ENCODE measurements at places on chromosomes 6 and 20. TPM values are rescaled to one million over a fixed set of nuclear protein-coding genes. Genes with fewer than 3 reads are reported as not detected.

BPIFA1 gene
- total RNA-seq, result not detected

CDKAL1 gene
- total RNA-seq, result 24.9 TPM

RALGAPB gene
- 29.1 TPM for total RNA-seq

TNFRSF6B gene
- total RNA-seq, result 16.8 TPM

GGTLC1 gene
- not detected for total RNA-seq

EPB41L2 gene
- 200 TPM for total RNA-seq

BFSP1 gene
- total RNA-seq, result 1.9 TPM

HCRTR2 gene
- not detected for total RNA-seq

WFDC10B gene
- total RNA-seq, result not detected

GNRH2 gene
- total RNA-seq, result not detected

RBM12 gene
- total RNA-seq, result 42.5 TPM

ATP6V1G2 gene
- total RNA-seq, result 0.51 TPM

UNC5CL gene
- 0.14 TPM for total RNA-seq

ZC3H12D gene
- 0.17 TPM for total RNA-seq

HLA-DMB gene
- total RNA-seq, result 2.9 TPM

- DNase-seq, result peak; percentile 30
These were observed 84.0 kb downstream of the AGPAT4 start for GRCh38 chr6:161189891-161190290.

GRCh38 chr20:10478930-10479329 lies 43.8 kb downstream of the SLX4IP start:
- DNase-seq, result no peak

DNA sequence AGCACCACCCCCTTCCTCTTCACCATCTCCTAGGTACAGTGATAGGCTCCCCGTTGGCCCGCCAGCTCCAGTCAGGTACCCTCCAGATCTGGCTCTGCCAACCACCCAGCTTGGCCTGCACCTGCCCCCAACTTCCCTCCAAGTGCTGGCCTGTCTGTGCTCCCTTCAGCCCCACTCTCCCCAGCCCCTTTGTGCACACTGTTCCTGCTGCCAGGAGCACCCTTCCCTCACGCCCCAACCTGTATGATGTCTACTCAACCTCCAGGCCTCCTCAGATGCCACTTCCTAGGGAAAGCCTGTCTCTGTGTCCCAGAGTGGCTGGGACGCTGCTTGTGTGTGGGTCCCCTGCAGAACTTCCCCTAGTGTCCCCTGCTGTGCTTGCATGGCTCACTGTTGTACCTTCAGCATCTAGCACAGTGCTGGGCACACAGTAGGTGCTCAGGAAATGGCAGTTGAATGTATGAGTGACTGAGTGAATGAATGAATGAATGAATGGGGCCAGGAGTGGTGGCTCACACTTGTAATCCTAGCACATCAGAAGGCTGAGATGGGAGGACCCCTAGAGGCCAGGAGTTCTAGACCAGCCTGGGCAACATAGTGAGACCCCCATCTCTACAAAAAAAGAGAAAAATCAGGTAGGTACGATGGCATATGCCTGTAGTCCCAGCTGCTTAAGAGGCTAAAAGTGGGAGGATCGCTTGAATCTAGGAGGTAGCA lies 3.0 kb downstream of the ZBP1 start:
- DNase-seq, result no peak

GRCh38 chr6:41177695-41178094 lies 14.8 kb upstream of the TREM2 start:
- no peak for DNase-seq

DNA sequence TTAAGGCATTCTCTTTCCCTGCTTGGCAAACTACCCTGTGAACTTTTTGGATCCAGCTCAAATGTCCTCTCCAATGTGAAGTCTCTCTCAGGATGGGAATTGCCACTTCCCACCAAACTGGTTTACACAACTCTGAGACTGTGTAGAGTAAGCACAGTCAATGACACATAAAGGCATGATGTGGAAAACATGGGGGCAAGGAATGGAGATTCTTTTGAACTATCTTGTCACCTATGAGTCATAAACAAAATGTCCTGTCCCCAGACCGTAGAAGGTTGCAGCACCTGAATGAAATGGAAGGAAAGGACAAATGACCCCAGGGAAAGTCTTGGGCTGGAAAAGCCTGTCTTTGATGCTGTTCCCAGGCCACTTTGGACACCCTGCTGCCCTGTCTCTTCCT lies 11.0 kb upstream of the KIF13A start:
- DNase-seq, result no peak

DNA sequence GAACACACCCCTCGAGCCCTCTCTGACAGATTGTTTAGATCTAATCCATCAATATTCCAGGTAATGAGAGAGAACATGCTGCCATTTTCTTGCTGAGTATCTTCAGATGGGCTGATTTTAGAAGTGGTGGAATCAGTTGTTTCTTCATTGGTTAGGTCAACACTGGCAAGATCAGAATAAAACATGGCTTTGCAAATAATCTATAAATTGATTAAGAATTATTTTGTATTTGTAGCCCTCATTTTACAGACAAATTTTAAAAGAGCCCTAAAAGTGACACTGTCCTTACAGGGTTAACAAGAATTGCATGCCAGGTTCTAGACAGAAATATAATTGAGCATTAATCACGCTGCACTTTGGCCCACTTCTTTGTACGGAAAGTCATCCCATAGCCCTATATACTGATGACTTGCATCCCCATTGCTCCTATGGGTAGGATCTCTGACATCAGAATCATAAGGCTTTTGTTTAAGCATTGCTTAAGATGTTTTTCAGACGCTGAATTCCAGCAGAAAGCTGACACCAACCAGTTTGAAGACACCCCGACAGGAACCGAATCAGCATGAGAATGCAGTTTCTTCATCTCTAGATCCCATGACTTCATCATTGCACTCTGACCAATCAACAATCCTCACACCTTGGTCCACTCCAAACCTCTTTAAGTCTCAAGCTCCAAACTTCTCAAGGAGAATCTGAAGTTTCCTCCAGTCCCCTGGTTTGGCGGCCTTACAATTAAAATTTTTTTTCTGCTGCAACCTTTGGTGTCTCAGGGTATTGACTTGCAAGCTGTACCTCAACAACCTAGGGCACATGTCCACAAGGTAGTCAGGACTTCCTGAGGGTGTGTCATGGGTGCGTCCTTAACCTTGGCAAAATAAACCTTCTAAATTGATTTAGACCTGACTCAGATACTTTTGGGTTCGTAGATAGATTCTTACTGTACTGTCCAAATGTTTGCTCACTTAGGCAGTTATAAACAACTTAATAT lies 7.8 kb downstream of the TDP2 start:
- no peak for DNase-seq

DNA sequence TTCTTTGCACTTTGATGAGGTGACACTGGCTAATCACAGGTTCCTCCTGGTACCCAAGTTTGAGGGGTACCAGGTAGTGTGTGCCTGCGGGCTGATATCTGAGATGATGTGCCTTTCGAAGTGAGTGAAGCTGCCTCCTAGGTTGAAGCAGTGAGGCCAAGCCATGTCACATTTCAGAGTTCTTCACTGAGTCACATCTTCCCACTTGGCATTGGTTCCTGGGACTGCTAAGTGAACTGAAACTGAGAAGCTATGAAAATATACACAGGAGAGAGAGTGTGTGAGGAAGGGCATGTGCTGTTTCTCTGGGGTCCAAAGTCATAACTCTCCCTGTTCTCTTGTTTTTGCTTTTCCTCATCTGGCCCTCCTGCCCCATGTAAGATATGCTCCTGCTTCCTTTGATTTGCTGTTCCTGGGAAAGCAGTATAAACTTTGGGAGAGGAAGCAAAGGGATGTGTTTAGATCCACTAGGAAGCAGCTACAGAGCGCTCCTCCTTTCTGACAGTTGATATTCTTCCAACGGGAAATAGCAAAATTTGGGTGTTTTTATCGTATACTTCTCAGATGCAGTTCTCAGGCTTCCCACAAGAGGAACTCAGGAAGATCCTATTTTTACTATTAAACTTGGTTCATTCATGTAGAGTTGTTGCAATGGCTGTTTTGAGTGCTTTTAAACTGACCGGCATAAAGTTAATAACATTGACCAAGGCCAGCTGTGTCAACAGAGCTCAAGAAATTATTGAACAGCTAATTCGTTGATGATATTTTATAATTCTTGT lies 153.7 kb downstream of the MOXD1 start:
- no peak for DNase-seq

- DNase-seq, result no peak
These were observed 3.8 kb upstream of the LPA start for GRCh38 chr6:160667639-160668481.

GRCh38 chr6:4113649-4114048 lies 21.7 kb downstream of the ECI2 start:
- no peak for DNase-seq

- peak; percentile 25 for DNase-seq
These were observed 984 bp downstream of the TFAP2C start for GRCh38 chr20:56630086-56630493.

- no peak for DNase-seq
These were observed 38.9 kb downstream of the MGME1 start for GRCh38 chr20:18007534-18008292.

- peak; percentile 33 for DNase-seq
These were observed 104.2 kb downstream of the PREX1 start for GRCh38 chr20:48723308-48724264.

GRCh38 chr6:165770397-165771082 lies 107.5 kb upstream of the PDE10A start:
- DNase-seq, result no peak

- peak; percentile 70 for DNase-seq
These were observed 5.6 kb upstream of the SYNE1 start for GRCh38 chr6:152642578-152643375.

DNA sequence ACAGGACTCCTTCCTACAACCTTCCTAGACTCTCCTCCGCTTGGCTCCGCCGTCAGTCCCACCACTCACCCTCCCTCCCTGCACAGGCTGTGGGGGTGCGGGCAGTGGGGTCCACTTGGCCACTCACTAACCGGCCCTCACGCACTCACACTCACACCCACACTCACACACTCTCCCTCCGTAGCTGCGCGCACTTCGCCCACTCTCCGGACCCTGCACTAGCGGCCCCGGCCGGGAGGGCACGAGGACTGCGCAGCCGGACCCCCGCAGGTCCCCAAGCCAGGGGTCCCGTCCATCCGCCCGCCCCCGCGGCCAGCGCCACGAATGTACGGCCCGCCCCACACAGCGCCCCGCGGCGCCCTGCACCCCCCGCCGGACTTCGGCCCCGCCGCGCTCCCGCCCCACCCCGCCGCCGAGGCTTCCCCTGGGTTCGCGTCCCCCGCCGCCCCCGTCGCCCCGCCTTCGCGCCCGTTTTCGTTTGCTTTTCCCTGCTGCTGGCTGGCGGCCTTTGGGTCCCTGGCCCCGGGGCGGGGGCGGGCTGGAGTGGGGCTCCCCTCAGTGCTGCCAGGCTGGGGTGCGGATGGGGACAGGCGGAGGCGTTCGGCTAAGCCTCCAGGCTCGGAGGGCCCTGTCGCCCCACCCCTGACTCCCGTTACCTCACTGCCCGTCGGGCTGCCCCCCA lies 23.0 kb upstream of the SLC22A7 start:
- DNase-seq, result no peak

DNA sequence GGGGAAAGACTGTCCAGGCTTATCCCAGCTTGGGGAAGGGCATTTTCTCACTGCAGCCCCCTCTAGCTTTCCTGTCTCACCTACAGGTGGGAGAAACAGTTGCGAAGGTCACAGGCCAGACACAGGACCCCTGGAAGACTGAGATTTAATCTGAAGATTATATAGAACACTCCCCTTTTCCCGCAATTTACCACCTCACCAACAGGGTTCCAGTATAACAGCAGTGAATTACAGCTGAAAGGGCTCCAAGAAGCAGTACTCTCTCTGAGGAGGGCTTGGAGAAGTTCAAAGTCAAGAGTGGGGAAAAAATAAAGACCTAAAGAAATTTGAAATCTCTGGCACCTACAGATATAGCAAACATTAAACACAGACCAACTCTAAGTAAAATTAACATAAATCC lies 111.9 kb downstream of the ANKRD60 start:
- DNase-seq, result no peak

DNA sequence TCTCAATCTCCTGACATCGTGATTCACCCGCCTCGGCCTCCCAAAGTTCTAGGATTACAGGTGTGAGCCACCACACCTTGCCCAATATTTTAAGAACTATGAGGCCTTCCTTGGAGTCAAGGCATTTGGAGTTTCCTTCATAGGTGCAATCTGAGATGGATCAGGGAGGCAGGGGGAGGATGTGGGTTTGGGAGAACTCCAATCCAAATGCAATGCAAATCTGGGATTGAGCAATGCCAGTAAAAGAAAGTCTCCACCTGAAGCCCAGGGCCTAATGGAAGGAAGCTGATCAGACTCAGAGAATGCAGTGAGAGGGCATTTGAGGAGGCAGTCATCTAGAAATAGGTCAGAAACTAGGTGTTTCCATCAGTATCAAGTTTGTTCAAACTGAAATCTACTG lies 21.2 kb downstream of the RSPH3 start:
- no peak for DNase-seq

DNA sequence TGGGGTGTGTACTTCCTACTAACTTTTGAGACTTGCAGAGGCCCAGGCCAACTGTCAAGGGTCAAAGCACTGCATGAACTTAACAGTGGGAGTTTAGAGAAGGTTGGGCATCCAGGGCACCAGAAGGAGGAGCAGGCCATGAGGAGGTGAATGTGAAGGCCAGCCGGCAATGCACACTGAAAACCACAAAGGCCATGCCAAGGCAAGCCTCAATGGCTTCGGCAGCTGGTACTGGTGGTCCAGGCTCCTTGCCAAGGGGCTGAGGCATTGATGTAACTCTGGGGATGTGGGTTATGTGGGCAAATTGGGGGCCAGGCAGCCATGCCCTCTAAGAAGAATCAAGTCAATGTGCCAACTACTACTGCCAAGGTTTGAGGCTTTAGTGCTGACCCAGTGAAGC lies 222.4 kb downstream of the UNC5CL start:
- no peak for DNase-seq

DNA sequence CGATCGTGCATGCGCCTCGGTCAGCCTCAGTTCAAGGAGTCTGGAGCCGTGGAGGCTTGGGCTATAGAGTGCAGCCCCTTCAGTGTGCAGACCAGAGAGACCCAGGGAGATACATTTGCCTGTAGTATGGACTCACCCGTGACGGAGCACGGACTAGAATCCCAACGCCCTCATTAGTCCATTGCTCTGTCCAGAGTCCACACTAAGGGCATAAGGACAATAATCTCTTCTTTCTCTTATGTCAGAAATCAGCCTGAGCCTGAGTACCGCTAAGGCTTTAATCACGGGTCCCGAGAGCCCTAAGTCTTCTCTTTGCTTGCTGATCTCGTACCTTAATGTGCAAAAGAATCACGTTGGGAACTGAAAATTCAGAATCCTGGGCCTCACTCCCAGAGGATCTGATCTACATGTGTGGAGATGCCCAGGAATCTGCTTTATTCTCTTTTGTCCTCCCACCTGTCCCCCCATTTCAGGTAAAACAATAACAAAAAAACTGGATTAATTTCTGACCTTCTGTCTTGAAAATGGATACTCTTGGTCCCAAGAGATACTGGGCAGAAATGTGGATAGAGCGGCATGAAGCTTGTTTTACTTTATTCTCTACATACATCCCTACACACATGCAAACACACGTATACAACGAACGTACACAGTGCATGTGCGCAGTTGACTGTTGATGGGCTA lies 671 bp downstream of the BPHL start:
- DNase-seq, result peak; percentile 48

- no peak for DNase-seq
These were observed 21.1 kb upstream of the ROS1 start for GRCh38 chr6:117446861-117447260.

GRCh38 chr6:2097464-2097863 lies 147.9 kb downstream of the GMDS start:
- no peak for DNase-seq

- no peak for DNase-seq
These were observed 22.2 kb upstream of the SNRPB2 start for GRCh38 chr20:16707674-16708073.

Measured in dermis blood vessel endothelial cell (primary cell).